ENCODE measurements at places on chromosomes 3 and 15. TPM values are rescaled to one million over a fixed set of nuclear protein-coding genes. Genes with fewer than 3 reads are reported as not detected.

PLCH1 gene
- 0.17 TPM for total RNA-seq

SPATA12 gene
- 0.15 TPM for total RNA-seq

USP4 gene
- total RNA-seq = 24.3 TPM

OSBPL10 gene
- 9.5 TPM for total RNA-seq

CCRL2 gene
- total RNA-seq = 0.29 TPM

NEO1 gene
- total RNA-seq = 16.1 TPM

SCG3 gene
- total RNA-seq = not detected

MANF gene
- total RNA-seq = 70.0 TPM

GP5 gene
- 0.17 TPM for total RNA-seq

CCDC54 gene
- not detected for total RNA-seq

SYNM gene
- 5.4 TPM for total RNA-seq

CD276 gene
- 170 TPM for total RNA-seq

NOX5 gene
- 0.83 TPM for total RNA-seq

LDHAL6B gene
- not detected for total RNA-seq

FBXO40 gene
- total RNA-seq = not detected

PIGZ gene
- 3.6 TPM for total RNA-seq

EXD1 gene
- total RNA-seq = not detected

COL8A1 gene
- total RNA-seq = 45.4 TPM

CCR5 gene
- under 0.01 TPM for total RNA-seq

NUP210 gene
- total RNA-seq = under 0.01 TPM

CDHR4 gene
- total RNA-seq = not detected

FAM3D gene
- not detected for total RNA-seq

GPR149 gene
- total RNA-seq = not detected

ANKRD63 gene
- total RNA-seq = not detected

MED12L gene
- 0.44 TPM for total RNA-seq

GRIP2 gene
- 0.15 TPM for total RNA-seq

MAP1A gene
- 180 TPM for total RNA-seq

ROPN1B gene
- total RNA-seq = not detected

FAM81A gene
- 0.33 TPM for total RNA-seq

KCNMB3 gene
- 0.50 TPM for total RNA-seq

GLDN gene
- total RNA-seq = 127 TPM

CCDC13 gene
- 0.29 TPM for total RNA-seq

CSTA gene
- total RNA-seq = 2.6 TPM

NAALADL2 gene
- total RNA-seq = 19.7 TPM

DUOX1 gene
- under 0.01 TPM for total RNA-seq

CEP63 gene
- total RNA-seq = 15.4 TPM

HIGD2B gene
- not detected for total RNA-seq

DGKG gene
- 0.87 TPM for total RNA-seq

GUCA1C gene
- not detected for total RNA-seq

All from smooth muscle cell of trachea (primary cell).